ENCODE measurements at places on chromosomes 13 and 19. TPM values are rescaled to one million over a fixed set of nuclear protein-coding genes. Genes with fewer than 3 reads are reported as not detected.

Gene ITGBL1
- total RNA-seq, result 71.8 TPM

Gene ZNF382
- 10.9 TPM for total RNA-seq

Gene MBD3L3
- total RNA-seq, result not detected

Gene MAP1S
- total RNA-seq, result 26.8 TPM

Gene SBK2
- total RNA-seq, result not detected

Gene CATSPERD
- total RNA-seq, result not detected

Gene CCL25
- total RNA-seq, result not detected

Gene C3
- 203 TPM for total RNA-seq

Gene ZNF506
- 6.6 TPM for total RNA-seq

Gene FPR2
- total RNA-seq, result not detected

Gene TICAM1
- total RNA-seq, result 4.6 TPM

Gene C1QTNF9
- total RNA-seq, result not detected

Gene CRLF1
- 2.6 TPM for total RNA-seq

Gene ATP4A
- not detected for total RNA-seq

Gene HCST
- total RNA-seq, result 0.86 TPM

Gene HCN2
- 1.8 TPM for total RNA-seq

Gene POP4
- total RNA-seq, result 81.2 TPM

Gene GFY
- not detected for total RNA-seq

Gene DAND5
- not detected for total RNA-seq

Gene CCDC70
- total RNA-seq, result not detected

Gene CEACAM4
- total RNA-seq, result not detected

Gene PTPRS
- total RNA-seq, result 107 TPM

Gene CLC
- total RNA-seq, result not detected

Gene KANK3
- 0.86 TPM for total RNA-seq

Gene ICAM5
- total RNA-seq, result 16.2 TPM

All from placental pericyte (primary cell).